ENCODE measurements at places on chromosomes 12 and 14.

DNA sequence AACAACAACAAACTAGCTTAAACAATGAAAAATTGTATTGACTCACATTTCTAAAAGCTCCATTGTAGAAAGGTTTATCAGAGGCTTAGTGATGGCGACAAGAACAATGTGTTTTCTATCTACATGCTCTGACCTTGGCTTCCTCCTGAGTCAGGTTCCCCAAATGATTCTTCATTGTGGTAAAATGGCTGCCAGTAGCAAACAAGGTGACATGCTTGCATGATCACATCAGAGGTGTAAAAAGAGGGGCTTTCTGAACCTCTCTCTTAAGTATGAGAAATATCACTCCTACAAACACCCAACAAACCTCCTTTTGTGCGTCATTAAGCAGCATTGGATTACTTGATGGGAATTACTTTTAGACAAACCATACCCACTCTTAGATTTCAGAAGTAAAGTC lies 252.4 kb upstream of the SYT1 start:
- no peaks in the 10 kb centered on the region for H3K27me3 ChIP-seq
- no peaks in the 10 kb centered on the region for H3K4me1 ChIP-seq
- H3K36me3 ChIP-seq = no peaks in the 10 kb centered on the region
- DNase-seq = no peak
- H3K27ac ChIP-seq = no peak overlapping the region

- DNase-seq = no peak
- H3K27me3 ChIP-seq = no peaks in the 10 kb centered on the region
- H3K36me3 ChIP-seq = no peaks in the 10 kb centered on the region
- no peak overlapping the region for H3K4me3 ChIP-seq
Measured at GRCh38 chr14:100855256-100855930, 29.5 kb downstream of the MEG3 start.

DNA sequence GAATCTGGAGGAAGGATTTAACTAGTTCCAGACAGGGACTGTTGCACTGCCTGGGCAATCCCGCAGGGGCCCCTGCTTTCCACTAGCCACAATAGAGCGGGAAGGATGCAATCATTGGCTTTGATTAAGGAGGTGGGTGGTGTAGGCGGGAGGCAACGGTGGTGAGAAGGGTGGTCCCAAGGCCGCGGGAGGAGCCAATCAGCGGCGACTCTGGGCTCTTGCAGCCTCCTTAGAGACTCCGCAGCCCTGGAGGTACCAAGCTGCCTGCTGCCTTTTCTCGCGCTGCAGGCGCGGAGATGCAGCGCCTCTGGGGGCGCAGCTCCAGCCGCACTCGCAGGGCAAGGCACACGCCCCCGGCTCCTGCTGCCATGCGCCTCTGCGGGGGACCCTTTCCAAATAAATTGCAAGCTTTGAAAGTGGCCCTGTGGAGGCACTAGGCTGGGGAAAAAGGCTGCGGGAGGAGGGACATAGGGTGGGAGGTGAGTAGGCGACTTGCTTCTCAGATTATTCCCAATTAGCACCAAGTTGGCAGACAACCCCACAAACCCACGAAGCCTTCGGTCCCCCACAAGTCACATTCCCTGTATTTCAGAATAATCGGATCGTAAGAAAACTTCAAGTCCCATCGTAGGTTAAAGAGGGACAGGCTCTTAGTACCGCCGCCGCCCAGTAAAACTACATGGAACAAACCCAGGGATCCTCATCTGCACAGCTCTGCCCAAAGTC lies 858 bp upstream of the KCNA1 start:
- H3K27me3 ChIP-seq = peaks cover 17% of the 10 kb centered on the region
- H3K4me3 ChIP-seq = no peak overlapping the region
- no peak overlapping the region for H3K27ac ChIP-seq
- H3K4me1 ChIP-seq = peaks cover 30% of the 10 kb centered on the region
- no peaks in the 10 kb centered on the region for H3K36me3 ChIP-seq
- no peak for DNase-seq

GRCh38 chr12:59085690-59086089 lies 165.4 kb upstream of the LRIG3 start:
- no peaks in the 10 kb centered on the region for H3K4me1 ChIP-seq
- DNase-seq = no peak
- no peak overlapping the region for H3K27ac ChIP-seq
- no peaks in the 10 kb centered on the region for H3K36me3 ChIP-seq
- H3K4me3 ChIP-seq = no peak overlapping the region

GRCh38 chr12:49869816-49870500 lies 27.1 kb upstream of the BCDIN3D start:
- H3K4me3 ChIP-seq = no peak overlapping the region
- DNase-seq = no peak
- no peak overlapping the region for H3K27ac ChIP-seq
- H3K27me3 ChIP-seq = peaks cover 23% of the 10 kb centered on the region
- H3K36me3 ChIP-seq = no peaks in the 10 kb centered on the region

DNA sequence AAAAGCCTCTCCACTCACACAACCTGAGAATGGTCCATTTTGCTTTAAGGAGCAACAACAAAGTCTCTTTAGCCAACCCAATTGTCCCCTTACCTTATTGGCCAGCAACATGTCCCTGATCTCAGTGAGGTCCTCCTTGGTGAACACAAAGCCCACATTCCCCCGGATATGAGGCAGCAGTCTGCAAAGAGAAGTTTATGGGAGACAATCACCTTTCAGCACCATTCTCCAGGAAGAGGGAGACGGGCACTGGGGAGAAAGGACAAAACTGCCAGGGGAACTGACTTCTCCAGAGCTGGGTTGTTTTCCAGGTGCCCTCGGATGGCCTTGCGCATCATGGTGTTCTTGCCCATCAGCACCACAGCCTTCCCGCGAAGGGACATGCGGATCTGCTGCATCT lies 1.9 kb downstream of the RPLP0 start:
- H3K4me1 ChIP-seq = peaks cover 46% of the 10 kb centered on the region
- no peak overlapping the region for H3K4me3 ChIP-seq
- DNase-seq = no peak
- H3K27ac ChIP-seq = peak overlapping the region; percentile 59
- peaks cover 12% of the 10 kb centered on the region for H3K36me3 ChIP-seq

DNA sequence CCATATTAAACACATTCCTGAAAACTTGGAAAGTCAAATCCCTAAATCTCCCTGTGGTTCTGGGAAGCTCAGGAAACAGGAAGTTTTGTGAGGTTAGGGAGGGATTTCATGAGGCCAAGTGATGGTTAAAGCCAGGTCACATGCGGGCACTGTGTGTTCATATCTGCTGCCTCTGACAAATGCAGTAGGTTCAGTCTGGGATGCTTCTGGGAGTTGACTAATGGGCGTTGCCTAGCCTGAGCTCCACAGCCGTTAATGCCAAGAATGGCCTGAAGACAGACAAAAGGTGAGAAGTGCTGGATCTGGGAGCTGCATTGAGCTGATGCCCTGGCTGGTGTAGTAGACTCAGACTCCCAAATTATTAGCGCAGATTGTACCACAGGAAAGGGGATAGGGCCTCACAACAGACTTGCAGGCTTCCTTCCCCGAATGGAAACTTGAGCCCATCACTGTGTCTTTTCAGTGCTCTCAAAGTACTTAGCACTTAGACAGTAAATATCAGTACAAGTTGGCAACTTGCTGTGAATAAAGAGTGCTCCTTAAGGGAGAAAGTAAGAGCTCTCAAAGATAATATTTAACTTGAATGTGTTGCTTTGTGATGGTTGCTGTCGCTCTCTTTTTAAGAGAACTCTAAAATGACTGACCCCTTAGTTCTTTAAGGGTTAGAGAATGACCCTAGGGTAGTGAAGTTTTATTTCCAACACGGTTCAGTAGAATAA lies 17.3 kb downstream of the GSG1 start:
- H3K27me3 ChIP-seq = no peaks in the 10 kb centered on the region
- H3K4me1 ChIP-seq = no peaks in the 10 kb centered on the region
- no peak for DNase-seq
- no peak overlapping the region for H3K27ac ChIP-seq

GRCh38 chr12:51234530-51234929 lies 4.1 kb upstream of the DAZAP2 start:
- H3K4me1 ChIP-seq = no peaks in the 10 kb centered on the region
- H3K27ac ChIP-seq = no peak overlapping the region
- no peaks in the 10 kb centered on the region for H3K27me3 ChIP-seq
- DNase-seq = no peak

DNA sequence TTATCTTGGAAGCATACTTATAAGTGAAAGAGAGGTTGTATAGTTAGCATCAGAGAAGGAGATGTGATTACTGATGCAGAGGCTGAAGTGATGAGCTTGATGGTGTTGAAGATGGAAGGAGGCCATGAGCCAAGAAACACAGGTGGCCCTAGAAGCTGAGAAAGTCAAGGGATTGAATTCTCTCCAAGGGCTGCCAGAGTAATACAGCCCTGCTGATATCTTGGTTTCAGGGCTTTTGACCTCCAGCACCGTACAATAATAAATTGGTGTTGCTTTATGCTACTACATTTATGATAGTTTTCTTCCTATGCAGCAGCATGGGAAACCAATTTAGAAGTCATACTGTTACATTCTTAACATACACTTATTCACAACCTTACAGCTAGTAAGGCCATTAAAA lies 1133.3 kb downstream of the AACS start:
- DNase-seq = no peak
- no peaks in the 10 kb centered on the region for H3K4me1 ChIP-seq
- H3K27ac ChIP-seq = no peak overlapping the region
- no peak overlapping the region for H3K4me3 ChIP-seq
- H3K36me3 ChIP-seq = no peaks in the 10 kb centered on the region

DNA sequence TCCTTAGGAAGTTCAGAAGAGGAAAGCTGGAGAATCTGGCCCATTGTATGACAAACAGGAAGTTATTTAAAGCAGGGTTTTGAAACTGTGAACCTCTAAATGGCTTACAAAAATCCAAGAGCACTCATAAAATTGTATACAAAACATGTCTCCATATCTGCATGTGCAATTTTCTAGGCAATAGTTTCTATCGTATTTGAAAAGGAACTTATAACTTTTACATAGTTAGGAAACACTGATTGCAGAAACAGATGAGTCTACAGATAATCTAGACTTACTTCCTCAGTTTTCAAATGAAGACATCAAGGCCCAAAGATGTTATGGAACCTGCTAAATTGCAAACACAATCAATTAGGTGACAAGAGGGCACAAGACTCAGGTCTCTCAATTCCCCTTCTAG lies 53.3 kb upstream of the ETV6 start:
- H3K4me1 ChIP-seq = no peaks in the 10 kb centered on the region
- H3K27me3 ChIP-seq = no peaks in the 10 kb centered on the region
- no peaks in the 10 kb centered on the region for H3K36me3 ChIP-seq
- H3K4me3 ChIP-seq = no peak overlapping the region
- no peak for DNase-seq

Data from T-cell (primary cell).